ENCODE measurements at places on chromosomes 3 and 15.

- no peak for DNase-seq
These were observed 374.8 kb upstream of the PDZRN3 start for GRCh38 chr3:73999501-73999900.

GRCh38 chr3:12810961-12811360 lies 14.5 kb downstream of the CAND2 start:
- DNase-seq = no peak

- DNase-seq = peak; percentile 12
These were observed 883 bp downstream of the MAGEF1 start for GRCh38 chr3:184710870-184711492.

GRCh38 chr3:195075199-195075940 lies 195.6 kb downstream of the XXYLT1 start:
- no peak for DNase-seq

- DNase-seq = no peak
These were observed 72.5 kb upstream of the NEO1 start for GRCh38 chr15:72979791-72980190.

GRCh38 chr3:16262174-16262573 lies 2.6 kb downstream of the DPH3 start:
- DNase-seq = no peak

- DNase-seq = no peak
These were observed 9.9 kb downstream of the RAMAC start for GRCh38 chr15:82995938-82996337.

- no peak for DNase-seq
These were observed 43.6 kb upstream of the PIAS1 start for GRCh38 chr15:68010361-68011153.

- DNase-seq = no peak
These were observed 78.5 kb upstream of the BCL6 start for GRCh38 chr3:187823746-187824145.

- peak; percentile 28 for DNase-seq
These were observed 210.2 kb downstream of the ADAMTS17 start for GRCh38 chr15:100131321-100132224.

DNA sequence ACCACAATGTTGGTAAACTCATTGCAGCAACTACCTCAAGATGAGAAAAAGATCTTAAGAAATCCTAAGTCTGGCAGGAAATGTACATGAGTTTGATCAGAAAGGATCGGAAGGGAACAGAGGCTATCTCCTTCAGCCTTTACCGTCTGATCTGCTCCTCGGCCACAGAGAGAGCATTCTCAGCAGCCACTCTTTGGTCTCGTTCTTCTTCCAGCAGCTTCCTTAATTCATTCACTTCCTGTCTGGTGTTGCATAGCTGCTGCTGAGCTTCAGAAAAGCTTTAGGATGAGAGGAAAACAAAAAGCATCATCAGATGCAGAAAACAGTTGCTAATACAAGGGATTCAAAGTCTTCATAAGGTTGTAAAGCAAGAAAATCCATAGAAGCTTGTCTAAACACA lies 6.6 kb upstream of the HCLS1 start:
- DNase-seq = no peak

DNA sequence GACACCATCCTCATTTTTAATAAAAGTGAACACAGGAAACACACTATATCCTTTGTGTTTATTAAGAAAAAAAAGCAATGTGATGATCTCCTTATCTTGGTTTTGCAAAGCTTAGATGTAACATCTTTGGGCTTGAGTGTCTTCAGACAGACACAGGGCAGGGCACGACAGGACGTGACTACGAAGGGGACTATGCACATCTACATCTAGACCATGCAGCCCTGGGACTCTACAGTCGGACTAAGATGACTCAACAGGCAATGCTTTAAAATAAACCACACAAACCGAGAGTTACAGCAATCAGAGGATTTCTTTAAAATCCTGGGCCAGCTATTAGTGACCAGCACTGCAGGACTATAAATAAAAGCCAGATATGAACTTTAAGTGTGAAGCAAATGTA lies 22.8 kb upstream of the TM2D3 start:
- DNase-seq = no peak

- no peak for DNase-seq
These were observed 6.2 kb downstream of the ETV5 start for GRCh38 chr3:186102687-186103086.

DNA sequence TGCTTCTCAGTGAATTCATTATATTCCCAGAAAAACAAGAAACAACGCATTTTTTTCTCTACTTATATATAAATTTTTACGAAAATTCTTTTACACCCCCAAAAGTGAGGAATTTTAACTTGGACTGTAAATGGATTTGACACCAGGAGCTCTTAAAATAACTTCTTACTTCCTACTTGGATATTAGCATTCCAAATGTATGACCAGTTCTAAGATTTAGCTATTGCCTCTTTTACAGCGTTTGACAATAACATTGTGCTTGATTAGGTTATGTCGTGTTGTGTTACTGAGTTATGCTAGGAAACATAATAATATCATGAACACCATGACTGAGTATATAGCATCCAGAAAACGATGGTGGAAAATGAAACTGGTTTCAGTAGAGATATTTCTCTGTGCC lies 177.0 kb downstream of the CNTN6 start:
- no peak for DNase-seq

DNA sequence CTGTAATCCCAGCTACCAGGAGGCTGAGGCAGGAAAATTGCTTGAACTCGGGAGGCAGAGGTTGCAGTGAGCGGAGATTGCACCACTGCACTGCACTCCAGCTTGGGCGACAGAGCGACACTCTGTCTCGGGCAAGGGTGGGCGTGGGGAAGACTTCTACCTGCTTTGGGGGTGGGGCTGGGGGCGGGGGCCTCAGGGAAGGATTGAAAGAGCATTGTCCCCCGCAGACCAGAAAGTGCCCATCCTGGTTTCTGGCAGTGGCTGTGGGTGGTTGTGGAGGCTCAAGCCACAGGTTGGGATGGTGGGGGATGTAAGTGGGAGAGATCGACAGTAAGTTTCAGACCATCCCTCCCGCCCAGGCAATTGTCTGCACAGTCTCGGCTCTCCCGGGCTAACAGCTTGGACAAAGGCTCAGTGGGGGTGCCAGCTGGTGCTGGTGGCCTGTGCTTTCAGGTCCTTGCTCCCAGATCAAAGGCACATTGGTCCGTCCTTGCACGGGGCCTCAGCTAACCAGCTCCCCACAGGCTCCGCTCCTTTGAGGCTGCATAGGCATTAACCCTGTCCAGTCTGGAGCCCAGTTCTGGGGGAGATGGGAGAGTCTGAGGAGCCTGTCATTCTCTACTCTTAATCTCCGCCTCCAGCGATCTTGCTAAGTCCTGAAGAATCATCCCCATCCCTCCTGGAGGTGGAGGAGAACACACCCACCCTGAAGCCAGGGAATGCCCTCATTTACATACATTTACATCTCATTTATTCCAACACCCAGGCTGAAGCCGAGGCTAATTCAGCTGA lies 8.6 kb downstream of the SCN5A start:
- no peak for DNase-seq

DNA sequence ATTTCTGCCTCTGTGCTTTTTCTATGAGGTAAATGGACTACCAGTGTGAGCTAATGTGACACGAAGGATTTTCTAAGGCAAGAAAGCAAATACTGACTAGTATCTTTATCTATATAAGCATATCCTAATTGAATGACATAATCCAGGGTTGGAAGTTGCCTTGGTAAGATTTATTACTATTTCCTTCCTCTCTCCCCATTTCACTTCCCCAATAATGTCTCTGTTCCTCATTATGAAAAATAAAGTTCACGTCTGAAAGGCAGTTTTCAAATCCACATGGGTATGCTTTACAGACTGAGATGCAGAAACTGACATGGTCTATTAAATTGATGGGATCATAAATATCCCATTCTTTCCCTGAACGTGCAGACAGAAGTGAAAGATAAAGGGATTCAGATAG lies 86.0 kb downstream of the DTWD1 start:
- DNase-seq = no peak

GRCh38 chr3:142098964-142099363 lies 50.4 kb downstream of the TFDP2 start:
- no peak for DNase-seq

GRCh38 chr15:71256934-71257664 lies 141.8 kb downstream of the THSD4 start:
- DNase-seq = no peak

DNA sequence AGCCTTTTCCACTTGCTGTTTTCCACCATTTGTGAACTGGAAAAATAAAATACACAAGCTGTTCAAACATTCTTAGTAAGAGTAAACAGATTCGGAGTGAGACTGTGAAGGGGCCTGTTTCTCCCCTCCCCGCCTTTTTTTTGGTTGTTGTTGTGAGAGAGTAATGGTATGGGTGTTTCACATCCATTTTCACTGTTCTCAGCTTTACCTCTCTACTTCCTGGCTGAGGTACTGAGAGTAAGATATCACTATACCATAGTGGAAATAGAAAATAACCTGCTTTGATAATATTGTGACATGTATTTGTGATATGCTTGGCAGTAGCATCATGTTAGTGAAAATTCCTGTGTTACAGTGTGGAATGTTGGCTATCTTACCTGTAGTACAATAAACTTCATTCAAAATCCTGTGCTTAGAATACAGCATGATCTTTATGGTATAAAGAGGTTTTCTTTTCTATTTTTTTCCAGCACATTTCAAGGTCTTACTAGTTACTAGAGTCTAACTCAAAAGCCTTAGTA lies 12.0 kb downstream of the CNTN4 start:
- DNase-seq = no peak

Data from stimulated activated CD4-positive, alpha-beta T cell treated with anti-CD3 and anti-CD28 coated beads, Interleukin-4, amount 100 ng/mL, for 24 hours (primary cell).